ENCODE measurements at places on chromosomes 2 and 18. TPM values are rescaled to one million over a fixed set of nuclear protein-coding genes. Genes with fewer than 3 reads are reported as not detected.

LIMS3 gene
- 2.5 TPM for total RNA-seq

IL36A gene
- total RNA-seq: not detected

DIPK1C gene
- 7.8 TPM for total RNA-seq

CCDC148 gene
- total RNA-seq: 15.7 TPM

PCBP1 gene
- 38.8 TPM for total RNA-seq

TLX2 gene
- not detected for total RNA-seq

SERPINB3 gene
- not detected for total RNA-seq

CXCR1 gene
- total RNA-seq: 0.31 TPM
